ENCODE measurements at places on chromosomes 2 and 18.

DNA sequence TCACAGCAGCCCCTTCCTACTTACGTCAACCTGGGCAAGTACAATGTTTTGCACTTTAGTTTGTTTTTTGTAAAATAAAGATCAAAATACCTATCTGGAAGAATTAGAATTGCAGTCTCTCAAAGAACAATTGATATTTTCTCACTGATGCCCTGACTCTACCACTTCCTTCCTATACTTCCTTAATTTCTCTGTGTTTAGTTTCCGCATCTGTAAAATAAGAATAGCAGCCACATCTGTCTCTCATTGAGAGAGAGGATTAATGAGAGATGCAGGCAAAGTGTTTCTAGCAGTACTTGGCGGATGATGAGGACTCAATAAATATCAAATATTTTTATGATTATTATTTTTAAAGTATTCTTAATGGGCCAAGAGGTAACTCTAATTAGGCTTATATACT lies 122.6 kb upstream of the PIEZO2 start:
- no peak for DNase-seq

DNA sequence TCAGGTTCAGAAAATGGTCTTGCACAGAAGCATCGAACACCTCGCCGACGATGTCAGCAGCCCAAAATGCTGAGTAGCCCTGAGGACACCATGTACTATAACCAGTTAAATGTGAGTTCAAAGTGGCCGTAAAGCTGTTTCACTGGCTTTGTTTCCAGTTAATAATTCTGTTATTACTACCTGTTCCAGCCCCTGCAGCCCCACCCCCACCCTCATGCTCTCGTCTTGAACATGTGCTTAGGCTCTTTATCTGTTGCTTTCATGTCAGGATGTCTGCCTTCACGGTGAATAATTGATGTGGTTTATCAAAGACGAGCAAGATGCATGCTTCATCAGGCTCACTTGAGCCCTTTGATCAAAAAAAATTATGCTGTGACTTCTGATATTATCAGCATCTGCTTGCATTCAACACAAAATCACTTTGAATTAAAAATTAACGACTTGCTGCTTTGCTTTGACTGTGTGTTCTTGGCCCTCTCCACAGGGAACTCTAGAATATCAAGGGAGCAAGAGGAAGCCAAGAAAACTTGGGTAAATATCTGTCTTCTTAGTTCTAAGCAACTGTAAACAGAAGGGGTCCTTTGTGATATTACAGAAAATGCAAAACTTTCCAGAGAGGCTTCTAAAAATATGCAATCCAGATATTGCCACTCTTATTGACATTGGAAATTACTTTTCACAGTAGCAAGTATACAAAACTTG lies 63.4 kb upstream of the SP5 start:
- DNase-seq: no peak

- DNase-seq: no peak
Observed at GRCh38 chr2:169285531-169286235, 76.7 kb downstream of the LRP2 start.

- no peak for DNase-seq
Observed at GRCh38 chr2:79275197-79275596, 115.6 kb upstream of the REG3A start.

GRCh38 chr2:129191530-129191929 lies 787.9 kb upstream of the RAB6C start:
- DNase-seq: no peak

DNA sequence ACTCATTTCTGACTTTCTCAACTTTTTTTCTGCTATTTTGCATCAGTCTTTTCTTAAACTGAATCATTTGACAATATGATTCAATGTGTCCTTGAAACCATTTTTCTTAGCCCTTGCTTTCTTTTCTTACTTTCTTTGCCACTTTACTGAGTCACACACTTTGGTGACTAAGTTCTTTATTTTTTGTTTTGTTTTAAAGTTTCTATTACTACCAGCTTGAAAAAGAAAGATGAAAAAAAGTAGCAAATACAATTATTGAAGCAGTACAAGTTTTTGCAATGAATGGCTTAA lies 116.5 kb downstream of the DOCK10 start:
- no peak for DNase-seq

GRCh38 chr18:39318462-39318861 lies 1752.9 kb upstream of the CELF4 start:
- DNase-seq: no peak

- DNase-seq: no peak
Observed at GRCh38 chr2:107721586-107721985, 105.1 kb upstream of the RGPD4 start.

- DNase-seq: no peak
Observed at GRCh38 chr2:7403092-7403775, 486.0 kb downstream of the RNF144A start.

- DNase-seq: no peak
Observed at GRCh38 chr2:218582076-218582475, 13.4 kb downstream of the CNOT9 start.

GRCh38 chr2:112814278-112814677 lies 22.3 kb downstream of the IL1B start:
- DNase-seq: no peak

DNA sequence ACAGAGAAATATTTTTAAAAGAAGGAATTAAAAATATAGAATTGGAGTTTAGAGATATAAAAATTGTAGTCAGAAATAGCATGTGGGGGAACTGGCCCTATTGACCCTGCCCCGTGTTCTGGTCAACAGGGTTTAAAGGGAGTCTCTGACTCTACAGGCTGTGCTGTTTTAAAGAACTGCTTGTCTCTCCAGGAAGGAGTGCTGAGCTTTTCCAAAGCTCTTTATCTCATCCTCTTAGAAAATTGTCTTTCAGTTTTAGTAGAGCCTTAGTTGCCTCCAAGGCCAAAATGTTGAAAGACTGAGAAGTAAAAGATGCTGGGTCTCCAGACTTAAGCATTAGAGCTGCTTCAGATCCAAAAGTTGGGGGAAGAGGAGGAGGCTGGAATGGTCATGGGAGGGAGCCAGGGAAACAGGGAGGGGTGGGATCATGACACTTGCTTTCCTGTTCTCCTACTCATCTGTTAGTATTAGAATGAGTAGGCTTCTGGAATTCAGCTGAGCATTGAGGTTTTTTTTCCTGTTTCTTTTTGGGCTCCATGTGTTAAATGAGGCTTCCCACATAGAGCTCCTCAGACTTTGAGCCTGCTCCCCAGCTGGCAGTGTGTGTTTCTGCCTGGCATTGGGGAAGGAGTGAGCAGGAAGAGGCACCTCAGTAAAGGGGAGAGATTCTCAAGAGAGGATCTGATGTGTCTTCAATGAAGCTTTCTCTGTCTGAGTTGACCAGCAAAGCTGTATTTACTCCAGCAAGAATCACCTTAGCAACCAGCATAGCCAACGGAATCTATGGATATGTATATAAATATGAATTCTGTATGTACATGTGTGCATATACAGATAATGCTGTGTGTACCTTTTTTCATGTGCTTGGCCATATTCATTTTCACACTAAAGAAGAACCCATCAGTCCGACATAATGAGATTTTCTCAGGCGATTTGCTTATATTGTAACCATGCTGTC lies 186.8 kb upstream of the FBXO11 start:
- no peak for DNase-seq

DNA sequence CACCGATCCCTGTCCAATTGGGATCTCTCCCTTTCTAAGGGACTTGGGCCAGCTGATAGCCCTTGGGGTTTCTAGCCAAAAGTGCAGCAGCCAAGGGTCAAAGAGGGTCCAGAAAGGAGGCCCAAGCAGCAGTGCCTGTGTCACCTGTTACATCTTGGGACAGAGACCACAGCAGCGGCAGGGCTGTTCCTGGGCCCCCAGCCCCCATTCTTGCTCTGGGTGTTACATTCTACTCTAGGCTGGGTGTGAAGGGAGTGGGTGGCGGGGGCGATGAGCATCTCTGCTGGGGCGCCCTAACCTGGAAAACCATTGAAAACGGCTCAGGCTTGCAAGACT lies 1.2 kb downstream of the PAX3 start:
- DNase-seq: no peak

DNA sequence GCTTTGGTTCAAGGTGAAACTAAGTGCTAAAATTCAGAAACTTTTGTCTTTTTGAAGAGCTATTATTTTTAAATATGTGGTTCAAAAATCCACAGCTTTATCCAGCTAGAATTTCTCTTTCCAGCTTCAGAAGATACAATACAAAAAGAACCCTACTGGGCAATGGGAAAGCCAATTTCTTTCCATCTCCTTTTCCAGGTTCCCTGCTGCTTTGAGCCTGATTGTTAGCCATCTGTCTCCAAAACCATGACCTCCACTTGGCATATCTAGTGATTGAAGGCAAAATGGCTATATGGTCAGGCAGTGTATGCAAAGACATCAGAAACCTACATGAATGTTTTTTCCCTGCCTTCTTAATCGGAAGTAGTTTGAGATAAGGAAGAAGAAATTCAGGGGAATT lies 134.1 kb downstream of the KCNH7 start:
- DNase-seq: no peak

GRCh38 chr2:217162533-217162932 lies 302.7 kb upstream of the TNP1 start:
- DNase-seq: no peak

- DNase-seq: no peak
Observed at GRCh38 chr2:155026651-155027174, 328.2 kb downstream of the KCNJ3 start.

DNA sequence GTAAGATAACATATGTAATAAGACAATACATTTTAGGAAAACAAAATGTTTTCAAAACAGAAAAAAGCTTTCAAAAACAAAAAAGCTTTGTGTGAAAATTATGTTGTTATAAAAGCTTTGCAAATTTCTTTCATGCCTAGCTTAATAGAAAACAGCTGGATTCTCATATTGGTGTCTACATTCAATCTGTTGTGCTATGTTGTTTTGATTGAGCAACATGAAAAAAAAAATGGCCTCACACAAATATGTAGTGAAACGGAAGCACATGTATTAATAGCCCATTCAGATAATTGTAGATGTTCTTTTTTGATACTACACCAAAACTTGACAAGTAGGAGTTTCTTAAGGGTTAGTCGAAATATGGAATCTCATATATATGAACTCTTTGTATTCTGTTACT lies 197.5 kb downstream of the ZEB2 start:
- no peak for DNase-seq

DNA sequence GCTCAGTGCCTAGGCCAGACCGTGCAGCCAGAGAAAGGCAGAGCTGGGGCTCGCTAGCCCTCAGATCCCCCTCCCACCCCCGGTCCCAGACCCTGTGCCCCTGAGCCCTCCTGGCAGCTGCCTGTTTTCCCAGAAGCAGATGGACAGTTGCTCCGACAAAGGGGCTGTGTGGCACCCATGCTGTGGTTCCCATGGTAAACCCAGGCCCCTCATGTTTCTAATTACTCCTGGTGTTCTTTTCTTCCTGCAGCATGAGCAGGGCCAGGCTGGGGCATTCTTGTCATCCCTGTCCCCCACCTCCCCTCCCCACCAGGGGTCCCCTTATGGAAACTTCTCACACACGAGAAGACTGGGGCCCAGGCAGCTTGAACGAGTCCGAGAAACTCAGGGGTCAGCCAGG lies 269.6 kb downstream of the HAUS1 start:
- DNase-seq: no peak

DNA sequence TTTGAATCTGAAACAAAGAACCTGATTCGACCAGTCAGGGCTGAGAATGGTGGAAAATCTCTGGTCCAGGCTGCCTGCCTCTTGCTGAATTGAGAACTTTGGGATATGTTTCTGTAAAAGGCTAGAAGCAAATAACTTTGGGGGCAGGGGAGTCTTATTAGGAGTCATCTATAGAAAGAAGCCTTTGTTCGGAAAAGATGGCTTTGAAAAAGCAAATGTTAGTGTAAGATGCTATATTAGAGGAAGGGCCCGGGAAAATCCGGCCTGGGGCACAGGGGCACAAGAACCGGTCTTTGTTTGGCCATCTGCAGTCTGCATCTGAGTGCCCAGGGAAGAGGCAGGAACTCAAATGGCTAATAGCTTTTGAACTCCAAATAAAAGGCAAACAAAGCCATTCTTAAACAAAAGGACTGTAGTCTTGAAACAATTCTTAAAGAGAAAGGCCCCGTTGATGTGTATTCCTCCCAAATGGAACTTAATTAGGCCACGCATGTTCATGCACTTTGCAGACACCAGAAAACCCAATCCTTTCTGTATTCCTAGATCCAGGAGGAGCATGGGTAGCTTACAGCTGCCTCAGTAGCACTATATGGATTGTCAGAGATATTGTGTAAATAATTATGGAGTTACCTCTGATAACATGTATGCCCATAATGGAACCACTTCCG lies 180.0 kb upstream of the ARL4C start:
- no peak for DNase-seq

DNA sequence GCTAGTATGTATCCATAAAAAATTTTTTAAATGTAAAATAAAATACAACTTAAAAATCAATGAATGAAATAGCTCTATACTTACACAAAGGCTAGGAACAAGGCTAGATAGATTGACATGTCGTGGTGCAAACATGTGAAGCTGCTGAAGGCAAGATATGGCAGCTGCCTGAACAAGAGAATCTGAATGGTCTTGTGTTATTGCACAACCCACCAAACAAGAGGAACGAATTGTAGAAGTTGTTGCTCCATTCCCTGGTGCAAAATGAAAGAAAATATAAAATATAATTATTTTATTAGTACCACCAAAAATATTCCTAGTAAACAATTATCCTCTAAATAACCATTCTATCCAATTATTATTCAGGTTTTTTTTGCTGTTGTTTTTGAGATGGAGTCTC lies 46.4 kb downstream of the HEATR5B start:
- DNase-seq: no peak

DNA sequence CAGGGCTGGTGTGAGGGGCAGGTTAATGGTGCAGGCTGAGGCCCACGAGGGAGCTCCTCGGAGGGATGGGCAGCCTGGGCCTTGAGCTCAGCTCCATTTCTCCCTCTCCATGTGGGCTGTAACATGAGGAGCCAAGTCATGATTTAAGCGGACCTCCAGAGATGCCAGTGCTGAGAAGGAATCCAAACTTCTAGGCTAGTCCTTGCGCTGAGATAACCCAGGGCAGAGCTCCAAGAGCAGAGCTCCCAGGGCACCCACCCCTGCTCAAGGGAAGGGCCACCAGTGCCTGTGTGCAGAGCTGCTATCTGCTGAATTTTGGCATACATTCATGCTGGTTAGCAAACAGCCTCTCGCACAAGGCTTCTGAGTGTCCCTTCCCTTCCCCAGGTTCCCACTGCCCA lies 95.1 kb downstream of the MRO start:
- no peak for DNase-seq

DNA sequence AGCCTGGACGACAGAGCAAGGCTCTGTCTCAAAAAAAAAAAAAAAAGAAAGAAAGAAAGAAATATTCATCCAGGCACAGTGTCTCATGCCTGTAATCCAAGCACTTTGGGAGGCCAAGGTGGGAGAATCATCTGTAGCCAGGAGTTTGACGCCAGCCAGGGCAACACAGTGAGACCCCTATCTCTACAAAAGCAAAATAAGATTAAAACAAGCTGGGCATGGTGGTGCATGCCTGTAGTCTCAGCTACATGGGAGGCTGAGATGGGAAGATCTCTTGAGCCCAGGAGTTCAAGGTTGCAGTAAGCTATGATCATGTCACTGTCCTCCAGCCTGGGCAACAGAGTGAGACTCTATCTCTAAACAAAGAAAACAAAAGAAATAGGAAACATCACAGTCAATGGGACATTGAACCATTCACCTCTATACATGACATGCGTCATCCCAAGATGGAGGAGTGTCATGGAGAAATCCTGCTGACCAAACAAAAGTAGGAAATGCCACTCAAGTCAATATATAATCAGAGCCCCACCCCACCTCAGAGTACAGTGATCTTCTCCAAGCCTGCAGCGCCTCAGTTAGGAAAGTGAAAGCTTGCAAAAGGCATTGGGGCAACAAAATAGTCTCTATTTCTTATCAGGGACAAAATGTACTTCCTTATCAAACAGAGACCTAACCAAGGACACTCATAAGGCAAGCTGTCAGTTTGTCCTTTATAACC lies 9.8 kb downstream of the FEV start:
- DNase-seq: no peak

Data from urinary bladder (tissue), 4 donors.